ENCODE measurements at places on chromosomes 11 and 22.

GRCh38 chr11:27201454-27202302 is 161.1 kb downstream of the BBOX1 start:
- peak; percentile 91 for DNase-seq

DNA sequence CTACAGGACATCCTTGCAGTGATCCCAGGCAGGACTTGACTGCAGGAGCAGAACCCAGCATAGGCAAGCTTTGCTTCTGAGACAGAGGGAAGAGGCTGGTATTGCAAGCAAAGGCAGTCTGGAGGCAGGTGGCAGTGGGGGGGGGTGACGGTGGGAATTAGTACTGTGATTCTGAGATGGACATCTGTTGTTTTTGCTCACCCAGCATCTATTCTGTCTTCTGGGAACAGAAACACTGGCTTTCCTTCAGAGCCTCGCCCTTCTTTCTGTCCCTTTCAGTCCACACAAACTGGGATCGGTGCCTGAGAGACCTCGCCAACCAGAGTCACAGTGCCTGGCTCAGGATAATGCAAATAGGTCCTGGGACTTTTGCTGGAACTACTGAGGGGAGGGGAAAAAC is 31.2 kb upstream of the RASL10A start:
- DNase-seq: peak; percentile 92

DNA sequence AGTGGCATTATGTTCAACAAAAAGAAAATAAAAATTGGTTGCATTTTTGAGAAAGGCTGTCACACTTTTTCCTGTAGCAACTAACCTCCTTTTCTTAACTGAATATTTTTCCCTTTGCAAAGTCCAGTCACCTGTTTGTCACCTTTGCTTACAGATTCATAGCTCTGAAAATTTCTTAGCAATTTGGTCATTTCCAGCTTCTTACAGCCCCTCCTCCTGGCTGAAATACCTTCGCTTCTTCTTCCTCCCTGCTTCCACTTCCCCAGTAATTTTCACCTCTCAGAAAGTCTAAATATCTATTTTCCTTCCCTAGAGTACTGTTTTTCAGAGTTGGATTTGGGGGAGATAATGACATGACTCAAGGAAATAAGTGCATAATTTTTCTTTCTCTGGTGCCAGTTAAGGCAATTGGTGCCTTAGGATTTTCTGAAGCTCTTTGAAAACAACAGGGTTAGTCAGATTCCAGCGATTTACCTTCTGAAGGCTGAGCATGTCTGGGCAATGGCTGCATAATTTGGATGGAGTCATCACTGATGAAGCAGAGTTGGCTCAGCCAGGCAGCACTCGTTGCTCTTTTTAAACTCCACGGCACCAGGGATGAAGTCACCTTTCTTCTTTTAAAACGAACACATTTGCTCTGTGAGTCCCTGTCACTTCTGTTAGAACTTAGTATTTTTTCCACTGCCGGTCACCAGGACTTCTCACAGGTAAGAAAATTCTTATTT is 62.1 kb upstream of the AMOTL1 start:
- DNase-seq: no peak

DNA sequence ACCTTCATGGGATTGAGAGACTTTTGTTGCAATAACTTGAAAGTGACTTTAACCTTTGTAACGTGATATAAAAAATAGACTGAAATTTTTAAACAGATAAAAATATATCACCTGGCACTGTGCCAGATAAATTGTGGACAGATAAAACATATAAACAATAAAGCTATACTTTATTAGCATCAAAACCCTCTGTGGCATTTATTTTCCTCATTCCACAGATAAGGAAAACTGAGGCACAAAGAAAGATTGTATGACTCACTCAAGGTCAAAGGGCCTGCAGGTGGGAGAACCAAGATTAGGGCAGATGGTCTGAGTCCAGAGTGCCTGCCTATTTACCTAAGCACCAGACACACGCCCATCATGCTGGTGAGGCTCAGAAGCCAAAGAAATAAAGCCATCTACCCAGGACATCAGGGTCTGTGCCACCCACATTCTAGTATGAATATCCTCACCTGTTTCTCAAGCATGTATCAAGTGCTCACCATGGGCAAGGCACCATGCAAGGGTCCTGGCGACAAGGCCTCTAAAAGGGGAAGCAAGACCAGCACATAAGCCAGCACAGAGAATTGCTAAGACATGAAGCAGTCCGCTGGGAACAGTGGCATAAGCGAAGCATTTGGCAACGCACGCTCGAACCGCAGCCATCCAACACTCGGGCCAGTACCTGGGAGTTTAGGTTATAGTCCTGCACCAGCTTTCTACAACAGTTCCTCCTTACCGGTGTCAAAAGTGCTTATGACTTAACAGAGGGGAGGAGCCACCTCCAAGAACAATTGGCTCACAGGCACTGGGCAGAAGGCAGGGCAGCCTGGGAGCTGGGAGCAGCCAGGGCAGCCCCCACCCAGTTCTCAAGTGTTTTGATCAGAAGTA is 17.6 kb downstream of the MYH9 start:
- DNase-seq: peak; percentile 65

DNA sequence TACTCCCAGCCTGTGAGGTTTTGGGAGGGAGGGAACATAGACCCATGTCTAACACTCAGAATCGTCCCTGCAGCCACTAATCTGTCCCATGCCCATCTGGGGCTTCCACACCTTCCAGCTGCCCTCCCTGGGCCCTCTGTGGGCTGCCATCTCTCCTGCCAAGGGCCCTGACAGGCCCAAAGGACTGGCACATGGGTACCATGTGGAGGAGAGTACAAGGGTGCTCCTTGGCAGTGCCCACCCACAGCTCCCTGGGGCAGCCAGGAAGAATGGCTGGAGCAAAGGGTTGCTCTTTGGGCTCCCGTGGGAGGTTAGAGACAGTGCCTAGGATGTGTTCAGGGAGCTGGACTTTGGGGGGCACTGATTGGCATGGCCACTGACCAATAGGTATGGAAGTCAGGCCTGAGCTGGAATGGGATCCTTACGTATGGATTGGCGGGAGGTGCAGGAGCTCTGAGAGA is 56.8 kb downstream of the CD82 start:
- DNase-seq: peak; percentile 2

DNA sequence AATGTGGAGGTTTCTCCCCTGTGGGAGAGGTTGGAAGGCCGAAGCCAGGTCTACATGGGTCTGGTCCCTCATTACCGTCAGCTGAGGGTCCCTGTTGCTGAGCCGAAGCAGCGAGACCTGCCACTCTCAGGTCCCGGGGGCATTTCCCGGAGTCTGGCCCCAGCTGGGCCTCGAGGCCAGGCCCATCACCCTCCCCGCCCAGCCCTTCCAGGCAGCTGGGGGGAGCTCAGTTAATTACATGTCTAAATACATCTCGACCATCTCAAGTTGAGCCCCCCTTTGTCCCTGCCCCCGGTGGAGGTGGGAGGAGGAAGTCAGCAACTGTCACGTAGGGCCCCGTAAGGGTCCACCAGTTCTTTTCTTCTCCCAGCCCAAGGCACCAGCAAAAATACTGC is 3.6 kb downstream of the CDKN1C start:
- no peak for DNase-seq

DNA sequence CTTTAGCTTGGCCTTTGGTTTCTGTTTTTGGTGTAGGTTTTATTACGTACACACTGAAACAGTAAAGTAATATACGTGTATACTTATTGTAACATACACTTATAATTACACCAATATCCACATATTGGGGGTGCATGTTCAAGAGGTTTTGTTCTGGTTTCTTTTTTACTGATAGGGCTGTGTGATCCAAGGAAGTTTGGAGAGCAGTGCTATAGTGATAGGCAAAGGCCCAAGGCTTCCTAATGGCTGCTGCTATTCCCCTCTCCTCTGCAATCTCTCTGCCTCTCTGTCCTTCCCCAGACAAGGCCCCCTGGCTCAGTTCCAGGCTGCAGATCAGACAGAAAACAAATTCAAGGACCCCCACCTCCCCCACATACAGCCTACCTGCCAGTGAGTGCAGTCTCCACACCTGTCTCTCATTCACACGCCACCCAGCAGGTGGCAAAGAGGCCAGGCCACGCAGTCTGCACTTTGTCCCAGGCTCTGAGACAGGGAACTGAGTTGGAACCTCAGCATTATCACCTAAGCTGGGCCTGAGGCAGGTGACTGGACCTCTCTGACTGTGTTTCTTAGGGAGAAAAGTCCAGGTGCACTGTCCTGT is 15.1 kb downstream of the TMEM184B start:
- no peak for DNase-seq

GRCh38 chr11:41309716-41310115 is 149.7 kb downstream of the LRRC4C start:
- DNase-seq: no peak

DNA sequence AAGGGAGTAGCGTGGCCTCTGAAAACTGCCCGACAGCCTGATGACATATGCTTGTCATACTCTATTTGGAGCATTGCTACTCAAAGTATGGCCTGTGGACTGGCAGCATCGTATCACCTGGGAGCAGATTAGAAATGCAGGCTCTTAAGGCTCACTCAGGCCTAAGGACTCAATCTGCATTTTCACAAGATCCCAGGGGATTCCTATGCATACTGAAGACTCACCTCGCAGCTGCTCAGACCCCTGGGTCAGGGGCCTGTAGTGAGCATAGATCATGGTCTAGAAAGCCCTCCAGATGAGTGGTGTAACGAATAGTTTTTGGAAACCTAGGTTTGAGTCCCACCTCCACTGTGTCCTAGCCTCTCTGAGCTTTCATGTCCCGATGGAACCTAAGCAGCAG is 126.3 kb downstream of the FEZ1 start:
- no peak for DNase-seq

DNA sequence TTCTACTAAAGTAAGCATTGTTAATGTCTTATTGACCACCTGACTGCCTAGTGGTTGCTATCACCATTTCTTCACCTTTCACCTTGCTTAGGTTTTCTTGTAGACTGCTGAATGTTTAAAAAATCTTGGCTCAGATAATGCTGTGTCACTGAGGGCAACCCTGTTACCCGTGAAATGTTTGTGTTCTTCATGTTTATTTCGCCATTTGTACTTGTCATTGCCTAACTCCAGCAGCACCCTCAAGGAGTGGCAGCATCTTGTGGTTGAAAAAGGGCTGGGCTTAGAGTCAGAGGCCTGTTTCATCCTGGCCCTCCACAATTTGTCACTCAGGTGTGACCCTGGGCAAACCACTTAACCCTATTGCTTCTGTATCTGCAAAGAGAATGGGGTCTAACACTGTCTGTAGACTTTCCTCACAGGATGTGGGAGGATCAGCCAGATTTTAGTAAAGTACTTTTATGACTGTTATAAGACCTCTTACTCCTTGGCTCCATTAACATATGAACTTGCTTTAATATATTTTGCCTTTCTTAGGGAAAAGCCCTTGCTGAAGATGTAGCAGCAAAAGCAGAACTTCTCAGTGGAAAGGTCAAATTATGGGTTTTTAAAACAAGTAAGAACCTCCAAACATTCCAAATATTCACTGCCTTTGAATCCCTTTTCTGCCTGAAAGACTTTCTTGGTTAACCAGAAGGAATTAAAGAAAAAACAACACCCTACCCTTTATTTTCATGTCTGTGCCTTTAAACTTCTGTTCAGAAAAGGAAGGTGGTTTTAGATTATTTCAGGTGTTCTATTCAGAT is 154.5 kb upstream of the C11orf87 start:
- DNase-seq: no peak

DNA sequence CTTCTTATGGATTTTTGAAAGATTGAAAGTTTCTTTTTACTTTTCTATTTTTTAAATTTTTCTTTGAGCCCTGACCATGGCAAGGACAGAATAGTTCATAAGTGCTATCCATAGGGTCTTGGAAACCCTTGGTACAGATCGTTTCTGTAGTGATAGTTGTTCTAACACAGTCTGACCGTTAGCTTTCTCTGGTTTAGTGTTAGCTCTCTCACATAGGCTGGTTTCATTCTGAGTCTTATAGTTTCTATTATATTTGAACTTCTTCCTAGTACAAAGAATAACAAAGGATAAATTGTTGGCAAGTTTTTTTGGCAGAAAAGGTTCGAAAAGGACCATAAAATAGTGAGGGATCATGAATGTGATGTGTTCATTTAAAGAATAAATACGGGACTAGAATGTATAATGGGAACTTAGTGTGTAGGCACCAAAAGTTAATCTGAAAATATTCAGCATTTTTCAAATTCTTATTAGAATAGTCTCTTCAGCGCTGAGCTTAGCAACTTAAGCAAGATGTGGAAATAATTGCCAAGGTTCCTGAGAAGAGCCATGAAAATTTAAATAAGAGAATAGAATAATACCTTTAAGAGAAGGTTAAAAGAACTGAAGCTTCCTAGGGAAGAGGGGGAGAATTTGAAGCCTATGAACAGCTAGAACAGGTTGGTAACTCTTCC is 24.1 kb downstream of the FDX1 start:
- DNase-seq: no peak
